Stimulated activated CD4-positive, alpha-beta T cell treated with anti-CD3 and anti-CD28 coated beads, Interleukin-15, amount 100 ng/mL, for 1 hour (primary cell): ENCODE measurements at places on chromosomes 4 and X.

DNA sequence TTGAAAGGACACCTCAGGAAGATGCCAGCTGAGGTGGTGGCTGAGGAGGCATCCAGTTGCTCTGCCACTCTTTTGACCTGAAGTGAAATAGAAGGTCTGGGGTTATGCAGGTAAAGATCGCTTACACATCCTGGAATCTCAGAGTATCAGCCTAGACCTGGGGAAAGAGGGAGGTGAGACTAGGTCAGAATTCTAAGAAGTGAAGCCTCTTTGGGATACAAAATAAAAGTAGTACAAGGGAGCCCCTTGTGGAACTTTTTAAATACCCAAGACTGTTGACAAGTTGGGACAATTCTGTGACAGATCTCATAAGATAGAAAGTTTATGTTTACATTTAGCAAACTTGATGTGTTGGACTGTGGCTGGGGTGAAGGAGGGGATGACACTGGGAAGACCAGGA, 263.1 kb downstream of the SPRY1 start:
- DNase-seq = no peak

DNA sequence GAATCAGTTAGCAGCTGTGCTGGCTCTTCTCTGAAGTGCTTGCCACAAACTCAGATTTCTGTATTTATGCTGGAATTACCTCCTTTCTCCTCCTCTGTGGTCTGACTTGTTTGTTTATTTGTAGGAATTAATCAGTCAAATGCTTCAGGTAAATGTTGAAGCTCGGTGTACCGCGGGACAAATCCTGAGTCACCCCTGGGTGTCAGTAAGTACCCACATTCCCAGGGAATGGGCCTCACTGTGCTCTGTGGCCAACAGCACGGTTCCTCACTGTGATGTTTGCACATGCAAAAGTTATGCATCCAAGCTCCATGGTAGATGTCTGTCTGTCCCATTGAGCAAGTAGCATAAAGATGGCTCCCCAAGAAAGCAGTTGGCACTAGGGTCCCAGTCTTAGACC, 169.9 kb downstream of the DCLK2 start:
- no peak for DNase-seq

- DNase-seq = no peak
Observed at GRCh38 chr4:165715989-165716388, 157.0 kb upstream of the TLL1 start.

DNA sequence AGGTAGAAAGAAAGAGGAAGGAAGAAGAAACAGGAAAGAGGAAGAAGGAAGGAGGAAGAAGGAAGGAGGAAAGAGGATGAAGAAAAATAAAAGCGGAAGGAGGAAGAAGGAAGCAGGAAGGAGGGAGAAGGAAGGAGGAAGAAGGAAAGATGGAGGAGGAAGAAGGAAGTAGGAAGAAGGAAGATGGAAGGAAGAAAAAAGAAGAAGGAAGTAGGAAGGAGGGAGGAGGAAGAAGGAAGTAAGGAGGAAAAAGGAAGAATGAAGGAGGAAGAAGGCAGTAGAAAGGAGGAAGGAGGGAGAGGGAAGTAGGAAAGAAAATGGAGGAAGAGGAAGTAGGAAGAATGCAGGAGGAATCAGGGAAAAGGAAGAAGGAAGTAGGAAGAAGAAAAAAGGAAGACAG, 191.1 kb upstream of the TBL1X start:
- DNase-seq = no peak

GRCh38 chrX:7154041-7154597, 6.2 kb upstream of the PUDP start:
- no peak for DNase-seq

DNA sequence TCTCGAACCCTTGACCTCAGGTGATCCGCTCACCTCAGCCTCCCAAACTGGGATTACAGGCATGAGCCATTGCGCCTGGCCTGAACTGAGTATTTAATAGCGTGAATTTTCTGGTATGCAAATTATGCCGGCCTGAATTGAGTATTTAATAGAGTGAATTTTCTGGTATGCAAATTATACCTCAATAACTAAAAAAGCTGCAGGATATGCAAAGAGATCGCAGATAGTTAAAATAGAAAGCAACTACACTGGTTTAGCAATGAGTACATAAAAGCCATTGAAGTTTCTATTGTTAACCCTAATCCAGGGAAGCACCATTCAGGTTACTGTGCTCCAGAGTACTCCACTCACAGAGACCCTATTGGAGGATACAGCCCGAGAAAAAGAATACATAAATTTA, 22.8 kb downstream of the FBXW7 start:
- no peak for DNase-seq

DNA sequence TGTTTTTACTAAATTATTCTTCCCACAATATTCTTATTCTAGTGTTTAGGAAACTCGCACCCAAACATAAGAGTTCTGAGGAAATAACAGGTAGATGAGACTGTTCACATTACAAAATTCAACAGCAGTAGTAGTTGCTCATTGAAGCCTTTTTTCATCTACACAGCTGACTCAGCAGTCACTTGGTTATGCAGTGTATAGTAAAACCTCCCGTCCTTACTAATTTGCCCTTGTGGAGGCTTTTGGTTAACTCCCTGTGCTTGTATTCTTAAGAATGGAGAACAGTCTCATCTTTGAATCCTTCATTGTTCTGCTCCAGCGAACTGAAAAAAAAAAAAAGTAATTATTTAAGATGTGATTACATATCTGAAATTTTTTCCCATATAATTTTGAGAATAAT, 1716.6 kb downstream of the PCDH7 start:
- DNase-seq = no peak

DNA sequence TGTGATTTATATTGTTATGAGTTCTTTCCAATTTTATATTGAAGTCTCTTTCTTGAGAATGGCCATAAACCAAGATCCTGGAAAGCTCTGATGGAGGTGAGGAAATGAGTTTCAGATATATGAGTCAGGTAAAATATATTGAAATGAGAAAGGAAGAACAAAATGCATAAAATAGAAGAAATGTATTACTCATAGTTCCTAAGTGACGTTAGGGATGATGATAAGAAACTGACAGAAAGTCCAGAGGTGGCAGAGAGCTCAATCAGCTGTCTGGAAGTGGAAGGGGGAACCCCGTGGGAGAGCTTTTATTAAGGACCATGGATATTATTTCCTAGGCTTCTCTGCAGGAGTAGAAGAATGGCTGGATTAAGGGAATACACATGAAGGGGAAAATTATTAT, 24.6 kb downstream of the UGT2B7 start:
- no peak for DNase-seq

DNA sequence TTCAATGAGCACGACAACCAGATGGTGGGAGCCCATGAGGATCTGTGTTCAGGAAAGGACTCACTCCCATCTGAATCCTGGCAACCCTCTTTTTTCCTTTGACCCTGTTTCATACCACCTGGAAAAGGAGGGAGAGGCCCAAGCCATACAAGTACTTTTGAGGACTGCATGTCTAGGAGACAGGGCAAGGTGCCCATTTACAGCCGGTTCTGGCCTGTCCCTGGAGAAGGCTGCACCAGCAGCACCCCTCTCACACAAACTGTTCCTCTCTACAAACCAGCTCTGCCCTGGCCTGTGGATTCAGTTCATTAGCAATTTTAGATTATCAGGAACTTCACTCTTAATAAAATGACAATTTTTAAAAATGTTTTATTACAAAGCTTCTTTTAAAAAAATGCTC, 57.5 kb downstream of the HADH start:
- DNase-seq = no peak

DNA sequence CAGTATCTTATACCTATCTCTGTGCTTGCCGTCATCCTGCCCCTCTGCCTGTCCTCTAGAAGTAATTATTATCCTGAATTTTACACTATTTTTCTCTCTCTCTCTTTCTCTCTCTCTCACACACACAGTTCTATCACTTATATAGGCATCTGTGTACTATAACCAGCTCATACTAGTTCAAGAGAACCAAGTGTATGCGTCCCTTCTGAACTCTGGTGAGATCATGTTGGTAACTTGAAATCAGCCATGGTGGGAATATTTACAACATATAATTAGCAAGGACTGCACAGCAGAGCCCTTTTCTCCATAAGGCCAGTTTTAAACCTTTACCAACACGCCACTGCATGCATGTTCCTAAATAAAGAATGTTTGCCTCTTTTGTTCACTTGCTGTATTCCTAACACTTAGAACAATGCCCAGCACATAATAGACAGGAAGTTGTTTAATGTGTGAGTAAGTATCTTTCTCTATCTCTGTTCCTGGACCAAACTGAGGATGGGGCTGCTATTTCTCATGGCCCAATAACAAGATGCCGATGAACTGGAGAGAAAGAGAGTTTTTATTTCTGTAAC, 51.1 kb upstream of the IL21 start:
- DNase-seq = no peak

- no peak for DNase-seq
Observed at GRCh38 chr4:55181010-55182005, 55.9 kb upstream of the KDR start.

DNA sequence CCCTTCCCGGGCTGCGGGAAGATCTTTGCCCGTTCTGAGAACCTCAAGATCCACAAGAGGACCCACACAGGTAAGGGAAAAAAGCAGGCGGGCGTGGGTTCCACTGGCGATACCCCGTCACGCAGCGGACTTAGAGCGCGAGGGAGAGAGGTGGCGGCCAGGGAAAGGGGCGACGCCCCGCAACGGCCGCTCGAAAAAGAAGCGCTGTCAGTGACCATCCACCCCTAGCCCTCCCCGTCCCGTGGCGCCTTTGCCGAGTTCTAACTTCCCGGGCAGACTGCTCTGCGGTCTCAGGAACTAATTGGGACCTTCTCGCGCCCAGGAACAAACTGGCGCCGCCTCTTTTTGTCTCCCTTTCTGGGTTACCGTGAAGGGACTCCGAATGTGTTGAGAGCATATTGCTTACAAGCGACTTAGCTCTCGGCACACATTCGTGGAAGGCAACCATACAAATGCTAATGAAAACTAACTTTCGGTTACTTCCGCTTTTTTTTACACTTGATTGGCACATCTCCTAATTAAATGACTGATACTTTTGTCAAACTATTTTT, 1.8 kb downstream of the ZIC3 start:
- DNase-seq = no peak

- no peak for DNase-seq
Observed at GRCh38 chr4:152942346-152942745, 6.2 kb downstream of the FHDC1 start.

GRCh38 chr4:25144870-25145481, 15.3 kb downstream of the SEPSECS start:
- DNase-seq = no peak

- DNase-seq = no peak
Observed at GRCh38 chr4:62901101-62901500, 1508.1 kb downstream of the TECRL start.

DNA sequence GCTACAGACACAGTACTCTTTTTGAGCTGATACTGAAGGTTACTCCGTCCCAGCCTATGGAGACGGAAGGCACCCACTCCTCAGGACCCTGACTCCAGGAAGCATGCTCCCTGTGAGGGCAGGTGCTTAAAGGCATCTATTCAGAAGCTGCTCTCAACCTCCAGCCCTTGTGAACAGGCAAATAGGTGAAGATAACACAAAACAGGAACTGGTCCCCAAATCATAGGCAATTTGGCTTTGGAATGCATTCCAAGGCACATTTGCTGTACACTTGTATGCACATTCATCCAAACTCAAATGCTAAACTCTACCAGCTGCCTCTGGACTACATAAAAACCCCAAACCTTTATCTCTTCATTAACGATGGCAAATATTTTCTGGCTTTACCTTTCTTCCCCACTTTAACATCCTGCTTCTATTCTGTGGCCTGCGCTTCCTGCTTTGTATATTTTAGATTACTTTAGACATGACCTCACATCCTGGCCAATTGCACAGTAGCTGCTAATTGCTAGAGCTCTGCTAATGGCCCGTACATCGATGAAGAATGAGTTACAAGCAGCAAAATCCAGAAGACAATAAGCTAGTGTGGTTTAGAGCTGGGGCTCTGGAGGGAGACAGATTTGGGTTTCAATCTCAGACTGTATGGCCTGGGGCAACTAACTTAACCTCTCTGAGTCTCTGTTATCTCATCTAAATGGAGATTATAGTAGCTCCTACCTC, 3.2 kb downstream of the SEL1L3 start:
- no peak for DNase-seq

GRCh38 chr4:65033899-65034298, 624.6 kb upstream of the TECRL start:
- no peak for DNase-seq

DNA sequence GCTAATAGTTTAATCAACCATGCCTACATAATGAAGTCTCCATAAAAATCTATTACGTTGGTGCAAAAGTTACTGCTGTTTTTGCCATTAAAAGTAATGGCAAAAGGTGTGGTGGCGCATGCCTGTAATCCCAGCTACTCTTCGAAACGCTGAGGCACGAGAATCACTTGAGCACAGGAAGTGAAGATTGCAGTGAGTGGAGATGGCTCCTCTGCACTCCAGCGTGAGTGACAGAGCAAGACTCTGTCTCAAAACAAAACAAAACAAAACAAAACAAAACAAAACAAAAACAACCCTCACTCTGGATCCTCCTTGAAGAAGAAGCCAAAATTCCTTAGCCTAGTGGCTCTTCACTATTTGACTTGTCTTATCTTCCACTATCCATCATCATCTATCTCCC, 78.0 kb downstream of the MSN start:
- no peak for DNase-seq

DNA sequence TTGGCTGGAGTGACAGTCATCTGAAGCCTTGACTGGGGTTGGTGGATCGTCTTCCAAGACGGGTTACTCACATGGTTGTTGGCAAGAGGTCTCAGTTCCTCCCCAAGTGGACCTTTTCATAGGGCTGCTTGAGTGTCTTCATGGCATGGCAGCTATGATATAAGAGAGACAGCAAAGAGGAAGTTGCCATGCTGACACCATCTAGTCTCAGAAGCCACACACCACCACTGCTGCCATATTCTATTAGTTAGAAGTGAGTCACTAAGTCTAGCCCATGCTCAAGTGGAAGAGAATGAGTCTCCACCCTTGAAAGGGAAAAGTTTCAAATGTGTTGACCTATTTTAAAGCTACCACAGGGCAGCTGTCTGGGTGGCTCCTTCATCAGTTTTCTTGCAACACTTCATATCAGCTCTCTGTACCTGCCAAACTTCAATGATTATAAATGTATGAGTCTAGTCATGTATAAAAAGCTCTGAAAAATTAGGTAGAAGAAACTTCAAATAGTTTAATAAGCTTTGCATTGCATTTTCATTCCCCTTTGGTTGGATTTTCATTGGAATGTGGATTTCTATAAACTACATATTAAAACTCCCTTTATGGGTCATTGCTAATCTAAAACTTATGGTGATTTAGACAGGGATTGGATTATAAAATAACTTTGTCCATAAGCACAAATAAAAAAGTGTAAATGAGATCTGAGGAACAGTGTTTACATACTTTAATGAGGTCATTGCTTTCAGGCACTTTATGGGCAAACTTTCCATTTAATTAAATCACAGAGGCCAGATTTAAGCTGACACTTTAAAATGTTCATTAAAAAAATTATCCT, 68.0 kb upstream of the ATXN3L start:
- no peak for DNase-seq

- no peak for DNase-seq
Observed at GRCh38 chr4:178856139-178856800, 1414.0 kb upstream of the AGA start.

- no peak for DNase-seq
Observed at GRCh38 chr4:186598686-186599085, 43.3 kb upstream of the MTNR1A start.

GRCh38 chr4:87268411-87268810, 48.0 kb upstream of the KLHL8 start:
- no peak for DNase-seq
